T-helper 2 cell (primary cell): ENCODE measurements at places on chromosomes 3 and 15.

DNA sequence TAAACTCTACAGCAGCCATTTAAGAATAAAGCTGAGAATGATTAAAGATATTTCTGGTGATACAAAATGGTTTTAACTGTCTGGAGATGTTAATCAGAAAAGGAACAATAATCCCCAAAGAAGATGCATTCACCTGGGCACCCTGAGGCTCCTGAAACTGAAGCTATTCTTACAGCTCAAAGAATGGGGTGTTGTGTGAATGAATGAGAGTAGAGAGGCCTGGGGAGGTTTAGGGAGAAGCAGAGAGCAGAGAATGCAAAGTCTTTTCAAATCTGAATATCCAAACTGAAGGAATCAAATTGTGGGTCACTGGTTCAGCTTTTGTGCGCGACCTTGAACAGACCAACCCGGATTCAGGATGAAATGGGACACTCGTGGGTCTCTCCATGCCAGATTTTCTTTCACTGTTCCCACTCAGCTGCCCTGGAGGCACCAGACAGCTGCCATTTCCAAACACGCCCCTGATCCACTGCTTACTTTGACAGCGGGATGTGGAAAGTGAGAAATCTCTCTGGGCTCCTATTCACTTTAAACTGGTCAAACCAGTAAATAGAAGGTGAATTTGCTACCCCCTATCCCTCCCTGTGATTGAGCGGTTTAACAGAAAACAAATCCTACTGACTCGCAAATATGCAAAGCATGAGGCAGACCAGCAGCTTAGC lies 485.5 kb upstream of the THBS1 start:
- no peak for DNase-seq

- DNase-seq: no peak
Measured at GRCh38 chr3:117463276-117464115, 753.9 kb downstream of the TUSC7 start.

GRCh38 chr15:92650256-92650655 lies 5.3 kb downstream of the FAM174B start:
- no peak for DNase-seq

DNA sequence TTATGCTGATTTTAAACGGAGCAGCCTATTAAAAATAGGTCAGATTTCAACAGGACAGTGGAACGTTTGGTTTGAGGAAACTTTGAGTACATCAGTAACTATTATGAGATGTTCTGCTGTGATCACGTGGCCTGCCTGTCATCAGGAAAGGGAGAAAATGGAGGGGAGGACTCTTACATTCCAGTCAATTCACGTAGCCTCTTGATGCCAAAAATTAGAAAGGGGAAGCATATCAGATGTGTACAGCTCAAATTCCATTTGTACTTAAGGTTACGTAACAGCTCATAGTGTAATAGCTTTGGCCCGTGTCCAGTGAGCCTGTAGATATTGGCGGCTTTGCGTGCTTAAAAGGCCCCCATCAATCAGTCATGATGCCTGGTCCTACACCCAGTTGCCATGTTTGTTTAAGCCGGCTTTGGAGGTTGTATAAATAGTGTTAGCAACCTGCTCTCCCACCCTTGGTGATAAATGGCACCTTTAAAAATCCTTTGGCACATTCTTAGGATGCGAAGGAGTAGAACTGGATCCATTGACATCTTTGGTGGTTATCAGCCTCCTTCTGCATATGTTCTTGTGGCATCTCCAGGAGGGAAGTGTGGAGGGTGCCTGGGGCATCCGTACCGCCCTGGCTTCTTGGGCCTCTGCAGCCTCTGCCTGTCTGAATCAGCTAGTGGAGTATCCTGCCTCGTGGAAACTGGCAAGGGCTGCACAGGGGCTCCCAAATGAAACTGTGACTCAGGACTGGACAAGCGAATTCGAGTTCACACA lies 163.9 kb downstream of the THSD4 start:
- DNase-seq: no peak

DNA sequence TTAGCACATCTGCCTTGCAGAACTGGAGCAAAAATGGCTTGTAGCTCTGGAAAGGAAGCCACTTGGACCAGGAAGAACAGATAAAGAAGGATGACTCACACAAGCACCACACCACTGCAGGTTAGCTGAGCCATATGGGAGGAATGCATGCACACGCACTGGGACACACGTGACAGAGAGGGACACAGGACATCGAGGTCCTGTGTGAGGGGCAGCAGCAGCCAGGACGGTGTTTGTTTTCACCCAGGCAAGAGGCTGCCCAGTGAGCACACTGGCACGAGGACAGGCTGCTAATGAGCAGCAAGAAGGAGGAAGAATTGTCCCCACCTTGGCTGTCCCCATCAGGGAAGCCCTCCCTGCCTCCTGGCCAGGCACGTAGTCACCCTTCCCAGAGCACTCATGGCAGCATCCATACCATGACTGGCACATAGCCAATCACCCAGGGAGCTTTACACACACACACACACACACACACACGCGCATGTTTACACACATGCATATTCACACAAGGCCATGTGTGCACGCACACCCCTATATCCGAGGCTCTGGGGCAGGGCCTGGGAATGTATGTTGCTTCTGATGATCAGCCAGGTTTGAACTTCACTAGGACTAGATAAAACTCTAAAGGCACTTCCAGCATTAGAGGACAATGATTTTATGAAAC lies 24.0 kb upstream of the SPTBN5 start:
- DNase-seq: no peak

- no peak for DNase-seq
Measured at GRCh38 chr3:101038880-101039279, 45.7 kb upstream of the ABI3BP start.

- DNase-seq: no peak
Measured at GRCh38 chr3:27504749-27505148, 20.6 kb upstream of the SLC4A7 start.

DNA sequence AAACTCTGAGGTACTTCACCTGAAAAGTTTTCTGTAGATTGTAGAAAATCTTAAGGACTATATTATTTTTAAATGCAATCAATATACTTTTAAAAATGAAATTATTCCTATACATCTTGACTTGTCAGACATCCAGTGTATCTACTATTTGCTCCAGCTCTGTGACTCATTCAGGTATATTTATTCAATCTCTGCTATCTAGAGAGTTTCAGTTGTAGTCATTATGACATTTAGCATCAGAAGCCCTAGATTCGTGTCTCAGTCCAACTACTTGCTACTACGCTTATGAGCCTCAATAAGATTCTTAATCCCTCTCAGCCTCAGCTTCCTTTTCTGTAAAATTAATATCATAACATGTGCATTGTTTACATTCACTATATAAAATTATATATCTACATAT lies 22.3 kb upstream of the EIF1B start:
- no peak for DNase-seq

GRCh38 chr3:115040673-115041286 lies 106.3 kb downstream of the ZBTB20 start:
- peak; percentile 2 for DNase-seq
